MM.1S (cell line): ENCODE measurements at places on chromosomes 13 and 19.

DNA sequence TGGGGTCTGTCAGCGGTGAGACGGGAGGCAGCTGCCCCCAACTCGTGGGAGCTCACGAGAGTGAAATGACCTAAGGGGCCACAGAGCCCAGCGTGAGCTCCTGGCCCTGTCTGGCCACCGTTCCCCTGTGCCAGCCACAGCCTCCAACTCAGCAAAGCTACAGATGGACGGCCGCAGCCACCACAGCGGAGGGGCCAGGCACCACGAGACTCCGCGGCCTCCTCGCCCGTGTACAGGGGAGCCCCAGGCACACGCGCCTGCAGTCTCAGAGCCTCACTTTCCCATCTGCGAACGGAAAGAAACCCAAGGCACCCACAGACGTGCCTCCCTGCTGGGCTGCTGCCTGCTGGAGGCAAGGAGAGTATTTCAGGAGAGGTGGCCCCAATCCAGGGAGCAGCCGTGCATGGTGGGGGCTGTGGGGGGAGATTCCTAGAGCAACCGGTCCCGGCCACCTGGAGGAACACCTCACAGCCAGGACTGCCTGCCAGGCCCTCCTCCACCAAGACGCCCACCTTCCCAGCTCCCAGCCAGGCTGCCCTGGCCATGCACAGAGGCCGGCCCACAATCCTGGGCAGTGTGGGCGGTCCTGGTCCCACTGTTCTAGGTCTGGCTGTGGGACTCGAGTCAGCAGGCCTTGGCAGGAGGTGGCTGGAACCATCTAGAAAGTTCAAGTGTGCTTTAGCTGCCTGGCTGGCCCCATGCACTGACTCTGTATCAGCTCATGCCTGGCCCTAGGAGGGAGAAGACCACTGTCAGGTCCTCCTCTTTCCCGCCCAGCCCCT lies 1.9 kb downstream of the MKNK2 start:
- no peaks in the 10 kb centered on the region for H3K27me3 ChIP-seq
- peak overlapping the region; percentile 51; the same call in 1 of the 2 replicates for H3K27ac ChIP-seq
- DNase-seq = peak; percentile 12
- peak overlapping the region; percentile 89 for H3K4me3 ChIP-seq
- peaks cover 18% of the 10 kb centered on the region for H3K4me1 ChIP-seq

GRCh38 chr13:33016414-33017322 lies at the start of gene KL:
Gene KL, plus strand, starts transcription at chr13:33016423. Its CDS starts 18 bp downstream, at chr13:33016441.
- H3K27ac ChIP-seq = no peak within 1 kb of the TSS
- DNase-seq = no peak
- no peaks in the 10 kb centered on the region for H3K36me3 ChIP-seq
- H3K4me1 ChIP-seq = no peaks in the 10 kb centered on the region
- H3K4me3 ChIP-seq = no peak within 1 kb of the TSS; the same call in 1 of the 2 replicates
- no peaks in the 10 kb centered on the region for H3K27me3 ChIP-seq

DNA sequence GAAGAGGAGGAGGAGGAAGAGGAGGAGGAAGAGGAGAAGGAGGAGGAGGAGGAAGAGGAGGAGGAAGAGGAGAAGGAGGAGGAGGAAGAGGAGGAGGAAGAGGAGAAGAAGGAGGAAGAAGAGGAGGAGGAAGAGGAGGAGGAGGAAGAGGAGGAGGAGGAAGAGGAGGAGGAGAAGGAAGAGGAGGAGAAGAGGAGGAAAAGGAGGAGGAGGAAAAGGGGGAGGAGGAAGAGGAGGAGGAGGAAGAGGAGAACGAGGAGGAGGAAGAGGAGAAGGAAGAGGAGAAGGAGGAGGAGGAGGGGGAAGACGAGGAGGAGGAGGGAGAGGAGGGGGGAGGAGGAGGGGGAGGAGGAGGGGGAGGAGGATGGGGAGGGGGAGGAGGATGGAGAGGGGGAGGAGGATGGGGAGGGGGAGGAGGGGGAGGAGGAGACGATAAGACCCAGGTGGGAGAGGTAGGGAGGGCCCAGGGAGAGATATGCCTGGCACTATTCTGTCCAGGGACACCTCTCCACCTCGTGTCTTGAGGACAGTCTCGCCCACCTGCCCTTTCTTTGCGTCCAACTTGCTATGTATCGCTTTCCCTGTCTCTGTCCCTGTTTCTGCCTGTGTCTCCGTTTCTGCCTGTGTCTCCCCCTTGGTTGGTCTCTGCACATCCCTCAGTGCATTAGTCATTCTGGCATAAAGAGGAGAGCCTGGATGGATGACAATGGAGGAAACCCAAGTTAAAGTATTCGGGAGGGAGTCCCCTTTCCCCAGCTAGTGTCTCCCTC lies 7.1 kb upstream of the KLK5 start:
- peaks cover 31% of the 10 kb centered on the region for H3K27me3 ChIP-seq
- no peaks in the 10 kb centered on the region for H3K4me1 ChIP-seq
- no peaks in the 10 kb centered on the region for H3K36me3 ChIP-seq
- no peak for DNase-seq

DNA sequence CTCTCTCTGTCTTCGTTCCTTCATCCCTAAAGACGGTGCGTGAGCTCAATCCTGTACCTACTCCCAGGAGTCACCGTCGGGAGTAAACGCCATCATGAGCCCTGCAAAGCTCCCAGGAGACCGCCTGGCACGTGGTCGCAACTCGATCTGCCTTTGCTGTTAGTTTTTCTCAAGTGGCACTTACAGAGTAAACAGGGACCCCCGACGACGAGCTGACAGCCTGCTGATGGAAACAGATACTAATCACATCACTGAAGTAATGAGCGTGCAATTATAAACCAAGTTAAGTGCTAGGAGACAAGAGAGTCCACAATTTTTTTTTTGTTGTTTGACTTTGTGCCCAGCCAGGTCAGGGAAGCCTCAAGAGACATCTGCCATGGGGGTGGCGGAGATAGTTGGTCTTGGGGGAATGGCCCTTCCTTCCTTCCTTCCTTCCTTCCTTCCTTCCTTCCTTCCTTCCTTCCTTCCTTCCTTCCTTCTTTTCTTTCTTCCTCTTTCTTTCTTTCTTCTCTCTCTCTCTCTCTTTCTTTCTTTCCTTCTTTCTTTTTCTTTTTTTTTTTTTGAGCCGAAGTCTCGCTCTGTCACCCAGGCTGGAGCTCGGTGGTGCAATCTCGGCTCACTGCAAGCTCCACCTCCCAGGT lies 23.6 kb downstream of the CACNG6 start:
- H3K36me3 ChIP-seq = no peaks in the 10 kb centered on the region
- no peak overlapping the region for H3K4me3 ChIP-seq
- peaks cover 35% of the 10 kb centered on the region for H3K27me3 ChIP-seq
- no peaks in the 10 kb centered on the region for H3K4me1 ChIP-seq
- no peak for DNase-seq

- H3K27me3 ChIP-seq = no peaks in the 10 kb centered on the region
- H3K4me1 ChIP-seq = no peaks in the 10 kb centered on the region
- H3K4me3 ChIP-seq = no peak overlapping the region
- H3K27ac ChIP-seq = no peak overlapping the region
Observed at GRCh38 chr13:111228262-111229144, 91.9 kb upstream of the TEX29 start.

DNA sequence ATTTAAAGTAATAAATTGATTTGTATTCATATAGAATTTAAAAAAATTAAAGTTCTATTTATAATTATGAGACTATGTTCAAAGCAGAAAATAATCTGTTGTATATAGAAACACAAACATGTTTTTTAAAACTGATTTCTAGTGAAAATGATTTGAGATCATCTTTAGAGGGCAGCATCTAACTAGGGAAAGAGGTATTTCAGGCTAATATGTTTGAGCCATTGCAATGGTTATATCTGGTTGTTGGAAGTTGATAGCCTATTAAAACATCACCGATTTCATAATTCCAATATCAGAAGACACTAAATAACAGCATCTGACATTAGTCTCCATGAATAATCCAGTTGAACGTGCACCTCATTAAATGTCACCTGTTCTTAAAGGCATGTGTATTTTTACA lies 79.8 kb upstream of the SLITRK6 start:
- DNase-seq = no peak
- H3K4me1 ChIP-seq = no peaks in the 10 kb centered on the region
- no peak overlapping the region for H3K27ac ChIP-seq
- H3K27me3 ChIP-seq = no peaks in the 10 kb centered on the region
- H3K4me3 ChIP-seq = no peak overlapping the region
